ENCODE measurements at places on chromosomes 2 and 18.

- no peak for DNase-seq
Measured at GRCh38 chr2:105725388-105725787, 19.3 kb upstream of the NCK2 start.

GRCh38 chr2:80145499-80145898 is 159.1 kb downstream of the LRRTM1 start:
- no peak for DNase-seq

- no peak for DNase-seq
Measured at GRCh38 chr2:130877258-130877657, 40.5 kb downstream of the ARHGEF4 start.

- DNase-seq, result no peak
Measured at GRCh38 chr2:19114126-19114525, 244.3 kb downstream of the OSR1 start.

- no peak for DNase-seq
Measured at GRCh38 chr2:85134255-85134895, 1.2 kb downstream of the TCF7L1 start.

DNA sequence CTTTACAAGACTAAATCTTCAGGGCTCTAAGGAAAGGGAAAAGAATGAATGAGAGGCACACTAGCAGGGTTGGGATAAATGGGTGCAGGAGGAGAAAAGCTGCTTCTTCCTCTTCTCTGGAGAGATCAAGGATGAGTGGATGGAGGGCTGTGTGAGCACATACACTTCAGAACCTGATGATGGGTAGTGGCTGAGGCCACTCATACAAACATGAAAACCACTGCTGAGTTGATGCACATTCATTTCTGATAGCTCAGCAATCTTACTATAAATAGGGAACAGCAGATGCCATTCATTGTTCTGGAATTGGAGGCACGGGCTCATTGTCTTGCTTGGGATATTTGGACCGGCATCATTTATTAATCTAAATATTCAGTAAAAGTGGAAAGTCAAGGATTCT is 152.4 kb upstream of the KCTD1 start:
- no peak for DNase-seq

- DNase-seq, result no peak
Measured at GRCh38 chr2:152499331-152499816, 164.4 kb downstream of the FMNL2 start.

- DNase-seq, result no peak
Measured at GRCh38 chr18:46452820-46453219, 204.2 kb downstream of the LOXHD1 start.

- no peak for DNase-seq
Measured at GRCh38 chr18:4146797-4147196, 308.3 kb downstream of the DLGAP1 start.

DNA sequence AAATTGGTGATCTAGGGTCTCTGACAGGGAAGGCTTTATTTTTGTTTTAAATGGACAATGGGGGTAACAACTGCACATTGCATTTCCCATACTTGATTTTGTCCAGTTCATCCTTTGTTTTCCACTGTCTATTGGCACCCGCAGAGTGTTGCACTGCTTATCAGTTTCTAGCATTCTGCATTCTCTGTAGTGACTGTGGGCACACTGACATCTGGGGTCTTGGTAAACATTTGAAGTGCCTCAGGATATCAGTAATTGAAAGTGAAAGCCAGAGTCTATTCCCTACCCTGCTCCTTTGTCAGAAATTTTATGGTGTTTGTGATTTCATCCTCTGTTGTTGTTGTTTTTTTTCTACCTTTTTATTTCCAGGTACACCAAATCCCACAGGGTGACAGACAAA is 132.1 kb upstream of the EPC2 start:
- DNase-seq, result no peak

GRCh38 chr18:8786483-8787370 is 81.4 kb downstream of the MTCL1 start:
- DNase-seq, result no peak
